ENCODE measurements at places on chromosomes 7 and 10. TPM values are rescaled to one million over a fixed set of nuclear protein-coding genes. Genes with fewer than 3 reads are reported as not detected.

Gene COBL
- 0.11 TPM for total RNA-seq

Gene CWF19L1
- 30.3 TPM for total RNA-seq

Gene CPN1
- total RNA-seq: not detected

Gene FFAR4
- total RNA-seq: not detected

Gene BTBD16
- total RNA-seq: 0.78 TPM

Measured in endothelial cell of umbilical vein (primary cell).